ENCODE measurements at places on chromosomes 16 and 17.

GRCh38 chr17:76585033-76585648 is 519 bp downstream of the ST6GALNAC2 start:
- no peak for DNase-seq

DNA sequence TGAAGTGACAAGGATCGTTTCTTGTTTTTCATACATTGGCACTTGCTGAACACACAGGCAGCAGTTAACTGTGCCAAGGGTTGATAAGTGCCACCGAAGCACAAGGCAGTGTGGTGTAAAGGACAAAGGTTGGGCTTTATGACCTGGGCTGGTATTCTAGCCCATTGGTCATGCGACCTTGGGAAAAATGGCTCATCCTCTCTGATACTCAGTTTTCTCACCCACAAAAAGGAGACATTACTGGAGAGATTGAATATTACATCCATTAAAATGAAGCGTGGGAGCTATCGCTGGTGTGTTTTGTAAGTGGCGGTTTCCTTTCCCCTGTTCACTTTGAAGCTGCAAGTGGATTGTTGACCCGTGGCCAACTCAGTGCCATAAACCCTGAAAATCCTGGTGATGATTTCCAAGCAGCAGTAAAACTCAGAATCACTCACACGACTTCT is 216.9 kb downstream of the HAPSTR1 start:
- no peak for DNase-seq

GRCh38 chr17:49494986-49495841 is at the start of gene NGFR:
TSS of gene NGFR (plus strand) at chr17:49495293. CDS start at chr17:49495418, 125 bp downstream.
- DNase-seq, result peak; percentile 58

DNA sequence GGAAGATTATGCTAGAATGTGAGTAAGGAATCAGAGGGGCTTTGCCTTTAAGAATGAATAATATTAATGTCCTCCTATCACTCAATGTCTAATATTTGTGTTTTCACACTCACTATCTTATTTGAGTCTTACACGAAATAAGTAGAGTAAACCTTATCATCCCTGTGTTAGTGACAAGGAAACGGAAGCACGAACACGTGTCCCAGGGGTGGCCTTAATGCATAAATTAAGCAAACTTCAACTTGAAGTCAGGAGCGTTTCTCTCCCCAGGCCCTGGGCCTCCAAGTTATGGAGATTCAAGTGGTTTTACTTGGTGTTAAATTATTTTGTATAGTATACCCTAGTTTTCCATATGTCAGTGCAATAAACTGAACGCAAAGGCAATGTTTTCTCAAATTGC is 96.0 kb downstream of the WDR59 start:
- no peak for DNase-seq

All from GM12865 (cell line).